ENCODE measurements at places on chromosomes 12 and 14.

DNA sequence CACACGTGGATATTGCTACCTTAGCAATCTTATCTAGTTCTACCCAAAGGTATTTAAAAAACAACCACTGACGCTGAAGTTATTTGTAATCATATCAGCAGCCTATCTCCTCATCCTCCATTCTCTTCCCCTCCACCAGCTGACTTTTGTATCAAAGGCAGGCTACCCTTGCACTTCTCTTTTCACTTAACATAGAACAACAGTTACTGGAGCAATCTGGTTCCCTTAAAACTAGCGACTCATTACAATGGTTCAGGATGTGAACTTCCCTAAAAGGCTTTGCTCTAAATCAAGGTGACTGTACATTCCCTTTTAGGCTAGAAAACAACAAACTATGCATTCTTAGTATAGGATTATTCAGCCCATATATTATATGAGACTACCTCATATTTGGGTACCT lies 404.7 kb downstream of the APAF1 start:
- no peak for DNase-seq

GRCh38 chr14:38405851-38406635 lies 150.2 kb upstream of the CLEC14A start:
- peak; percentile 40 for DNase-seq

GRCh38 chr12:84658877-84659276 lies 253.7 kb downstream of the SLC6A15 start:
- no peak for DNase-seq

DNA sequence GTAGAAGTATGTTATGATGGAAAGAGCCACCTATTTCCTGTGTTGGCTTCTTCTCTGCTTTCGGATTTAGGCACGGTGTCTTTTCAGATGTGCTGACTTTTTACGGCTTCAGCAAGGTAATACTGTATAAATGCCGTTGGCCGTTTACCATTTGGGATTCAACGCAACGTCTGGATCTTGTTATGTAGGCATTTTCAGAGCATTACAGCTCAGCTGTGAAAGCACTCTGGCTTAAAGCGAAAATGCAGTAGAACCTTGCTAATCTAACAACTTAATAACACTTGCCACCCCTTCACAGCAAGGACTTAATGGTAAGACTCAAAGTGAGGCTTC lies 229.9 kb downstream of the EFCAB11 start:
- no peak for DNase-seq

DNA sequence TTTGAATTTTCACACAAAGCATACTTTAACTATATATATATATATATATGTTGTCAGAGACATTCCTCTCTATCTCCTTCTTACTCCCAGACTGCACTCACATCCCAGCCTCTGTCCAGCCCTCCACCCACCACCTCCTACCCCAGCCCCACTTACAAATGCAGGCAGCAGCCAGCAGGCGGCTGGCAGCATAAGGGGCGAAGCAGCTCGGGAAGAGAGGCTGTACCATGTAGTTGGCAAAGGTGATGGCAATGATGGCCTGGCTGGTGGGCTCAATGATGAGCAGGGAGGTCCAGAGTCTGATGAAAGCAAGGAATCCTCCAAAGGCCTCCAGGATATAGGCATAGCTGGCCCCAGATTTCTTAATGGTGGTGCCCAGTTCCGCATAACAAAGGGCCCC lies 2.5 kb downstream of the SLC7A7 start:
- DNase-seq, result no peak
